ENCODE measurements at places on chromosomes 1 and 21.

- DNase-seq: no peak
Measured at GRCh38 chr1:30010506-30011106, 712.8 kb downstream of the MATN1 start.

- no peak for DNase-seq
Measured at GRCh38 chr1:155514582-155515187, 47.9 kb downstream of the ASH1L start.

GRCh38 chr1:57324388-57324787 lies 99.5 kb downstream of the DAB1 start:
- no peak for DNase-seq

- no peak for DNase-seq
Measured at GRCh38 chr1:99969260-99969728, 502 bp upstream of the SLC35A3 start.

DNA sequence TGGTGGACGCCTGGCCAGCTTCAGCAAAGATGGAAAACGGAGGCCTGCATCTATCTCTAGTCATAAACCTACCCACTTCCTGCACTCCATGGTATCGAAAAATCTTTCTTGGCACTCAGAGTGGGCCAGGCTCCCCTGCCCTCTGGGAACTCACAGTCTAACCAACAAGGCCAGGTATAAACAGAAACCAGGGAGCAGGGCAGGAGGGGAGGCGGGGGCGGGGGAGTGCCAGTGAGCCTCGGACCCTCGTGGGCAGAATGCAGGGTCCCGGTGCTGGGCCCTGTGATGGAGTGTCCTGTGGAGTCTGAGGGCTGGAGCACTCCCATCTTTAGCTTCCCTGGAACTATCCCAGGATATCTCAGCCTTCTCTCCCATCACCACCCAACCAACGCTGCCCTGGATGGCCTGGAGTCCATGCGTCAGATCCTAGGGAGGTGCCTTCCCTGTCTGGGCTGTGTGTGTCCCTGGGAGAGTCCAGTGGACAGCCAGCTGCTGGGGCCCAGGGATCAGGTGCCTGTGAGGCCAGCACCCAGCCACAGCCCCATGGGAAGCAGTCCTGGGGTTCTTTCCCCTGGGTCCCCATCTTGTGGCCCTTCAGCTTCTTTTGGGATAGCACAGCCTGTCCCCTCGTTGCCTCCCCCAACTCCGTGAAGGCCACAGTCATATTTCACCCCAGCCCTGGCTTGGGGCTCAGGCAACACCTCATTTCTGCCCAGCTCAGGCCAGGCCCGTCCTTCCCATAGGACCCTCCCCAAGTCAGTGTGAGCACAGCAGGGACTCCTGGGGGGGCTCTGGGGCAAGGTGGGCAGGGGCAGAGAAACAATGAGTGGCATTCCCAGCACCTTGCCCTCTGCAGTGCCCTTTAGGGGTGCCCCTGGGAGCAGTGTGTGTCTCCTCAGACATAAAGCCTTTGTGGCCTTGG lies 1.1 kb upstream of the EPS8L3 start:
- DNase-seq: no peak

DNA sequence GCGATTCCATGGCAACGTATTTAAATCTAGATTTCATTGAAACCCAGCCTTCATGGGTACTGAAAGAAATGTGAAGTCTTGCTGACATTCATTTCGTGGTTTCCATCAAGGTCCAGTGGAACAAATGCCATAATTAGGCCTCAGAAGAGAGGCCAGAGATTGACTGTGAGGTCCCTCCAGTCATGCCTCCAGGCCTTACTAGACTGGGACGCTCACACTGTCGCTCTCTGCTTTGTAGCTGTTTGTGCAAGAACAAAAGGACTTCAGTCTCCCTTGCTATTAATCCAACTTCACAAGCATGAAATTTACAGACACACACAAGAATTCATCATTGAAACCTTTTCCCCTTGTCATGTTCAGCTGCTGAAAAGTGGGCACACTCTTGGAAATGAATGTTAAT lies 180.4 kb upstream of the FOXD3 start:
- no peak for DNase-seq

- no peak for DNase-seq
Measured at GRCh38 chr1:169849346-169850022, 44.2 kb downstream of the SCYL3 start.

GRCh38 chr21:35044770-35045541 lies 4.1 kb downstream of the RUNX1 start:
- no peak for DNase-seq

GRCh38 chr1:229199261-229200243 lies 71.4 kb upstream of the RAB4A start:
- no peak for DNase-seq

DNA sequence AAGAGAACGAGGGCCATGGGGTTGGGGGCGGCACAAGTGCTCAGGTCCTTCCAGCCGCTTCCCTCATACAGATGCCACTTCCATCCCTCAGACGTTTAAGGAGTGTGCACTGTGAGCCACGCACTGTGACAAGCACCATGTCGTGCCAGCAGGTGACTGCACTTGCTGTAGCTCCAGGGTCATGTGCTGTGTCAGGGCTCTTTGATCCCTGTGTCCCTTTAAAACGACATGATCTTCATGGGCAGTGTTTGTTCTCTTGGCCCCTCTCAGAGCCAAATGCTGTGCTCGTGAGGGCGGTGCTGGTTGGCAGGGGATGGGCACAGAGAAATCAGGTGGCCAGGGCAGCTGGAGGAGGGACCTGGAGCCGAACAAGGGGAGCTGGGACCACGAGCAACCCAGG lies 19.9 kb downstream of the IL10RB start:
- no peak for DNase-seq

GRCh38 chr1:97186381-97186780 lies 464.8 kb downstream of the PTBP2 start:
- peak; percentile 13 for DNase-seq

GRCh38 chr1:11316701-11317100 lies 43.7 kb downstream of the UBIAD1 start:
- DNase-seq: no peak

GRCh38 chr1:30110846-30111245 lies 612.5 kb downstream of the MATN1 start:
- DNase-seq: no peak

- no peak for DNase-seq
Measured at GRCh38 chr1:150121236-150121862, 28.4 kb upstream of the PLEKHO1 start.

Measured in ACHN (cell line).